ENCODE measurements at places on chromosomes 12 and 14. TPM values are rescaled to one million over a fixed set of nuclear protein-coding genes. Genes with fewer than 3 reads are reported as not detected.
A peak's percentile ranks its signal among the peaks of the same experiment; 100 is the strongest.

GRCh38 chr14:80973931-80974641 lies 18.7 kb downstream of the TSHR start:
- no peak overlapping the region for H3K4me3 ChIP-seq
- H3K27ac ChIP-seq: no peak overlapping the region
- no peak for DNase-seq
- no peaks in the 10 kb centered on the region for H3K4me1 ChIP-seq

DNA sequence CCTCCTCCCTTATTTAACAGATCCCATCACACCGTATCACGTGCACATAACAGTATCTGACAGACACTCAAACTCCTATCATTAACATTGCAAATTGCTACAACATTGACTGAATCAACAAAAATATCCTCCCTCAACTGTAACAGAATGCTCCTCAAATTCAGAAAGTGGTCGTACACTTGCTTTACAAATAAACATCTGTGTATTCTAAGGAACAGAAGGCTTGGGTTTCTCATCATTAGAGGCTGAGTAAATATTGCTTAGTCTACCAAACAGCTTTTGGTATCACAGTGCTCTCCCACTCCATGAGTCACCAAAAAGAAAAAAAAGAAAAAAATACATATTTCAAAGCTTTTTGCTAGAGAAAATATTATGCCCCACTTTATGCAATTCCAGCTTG lies 23.9 kb downstream of the FERMT2 start:
- no peak for DNase-seq
- no peak overlapping the region for H3K4me3 ChIP-seq
- H3K27ac ChIP-seq: peak overlapping the region; percentile 46
- H3K27me3 ChIP-seq: no peaks in the 10 kb centered on the region

PRB2 gene
- total RNA-seq: not detected

INF2 gene
- total RNA-seq: 52.4 TPM

DNA sequence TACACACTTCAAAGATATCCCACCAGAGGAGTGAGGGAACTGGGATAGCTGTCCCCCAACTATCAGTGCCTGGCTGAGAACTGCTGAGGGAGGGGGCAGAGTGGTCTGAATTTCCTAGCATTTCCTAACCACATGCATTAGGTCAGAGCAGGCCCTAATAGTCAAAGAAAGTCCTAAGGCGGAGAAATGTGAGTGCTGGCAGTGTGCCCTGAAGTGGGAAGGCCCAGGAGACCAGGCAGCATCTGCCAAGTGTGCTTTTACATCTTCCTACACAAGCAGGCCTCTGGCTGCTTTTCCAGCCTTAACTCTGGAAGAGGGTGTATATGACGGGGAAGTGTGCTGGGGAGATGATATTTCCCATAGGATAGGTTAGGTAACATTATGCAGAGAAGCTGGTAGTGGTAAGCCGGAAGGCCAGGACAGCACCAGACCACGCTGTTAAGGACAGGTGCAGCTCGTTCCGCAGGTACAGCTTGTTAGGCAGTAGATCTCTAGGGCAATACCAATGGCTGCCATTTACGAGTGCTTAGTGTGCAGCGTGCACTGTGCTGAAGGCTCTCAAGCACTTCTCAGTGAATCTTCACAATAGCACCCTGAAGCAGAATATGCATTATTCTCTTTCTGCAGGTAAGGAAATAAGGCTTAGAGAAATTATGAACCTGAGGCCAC lies 9.1 kb upstream of the CCDC198 start:
- H3K27me3 ChIP-seq: no peaks in the 10 kb centered on the region
- peaks cover 10% of the 10 kb centered on the region for H3K4me1 ChIP-seq
- no peak overlapping the region for H3K4me3 ChIP-seq
- no peak overlapping the region for H3K27ac ChIP-seq

RTN1 gene
- 4.3 TPM for total RNA-seq

GPR68 gene
- 0.35 TPM for total RNA-seq

- no peaks in the 10 kb centered on the region for H3K27me3 ChIP-seq
- H3K4me1 ChIP-seq: no peaks in the 10 kb centered on the region
- no peak for DNase-seq
- no peak overlapping the region for H3K27ac ChIP-seq
- no peaks in the 10 kb centered on the region for H3K36me3 ChIP-seq
Measured at GRCh38 chr12:122951406-122951805, 14.9 kb downstream of the ABCB9 start.

INHBE gene
- total RNA-seq: 29.0 TPM

DNA sequence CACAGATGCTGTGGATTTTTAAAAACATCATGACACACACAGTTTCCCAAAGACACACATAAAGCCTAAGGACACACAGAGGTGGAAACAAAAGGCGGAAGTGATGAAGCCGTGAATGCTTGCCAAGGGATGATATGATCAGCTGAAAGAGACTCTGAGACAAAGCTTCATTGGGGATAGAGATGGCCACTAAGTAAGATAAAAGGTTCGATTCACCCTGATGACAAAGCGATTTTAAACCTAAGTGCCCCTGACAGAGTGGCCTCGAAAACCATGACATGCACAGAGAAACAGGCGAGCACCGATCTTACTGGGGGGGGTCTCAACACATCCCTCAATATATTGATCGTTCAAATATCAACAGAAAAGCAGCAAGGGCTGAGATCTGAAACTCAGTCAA lies 20.3 kb upstream of the EIF5 start:
- H3K27me3 ChIP-seq: no peaks in the 10 kb centered on the region
- no peak for DNase-seq
- peaks cover 21% of the 10 kb centered on the region for H3K4me1 ChIP-seq
- H3K36me3 ChIP-seq: no peaks in the 10 kb centered on the region
- H3K27ac ChIP-seq: no peak overlapping the region
- no peak overlapping the region for H3K4me3 ChIP-seq

DNA sequence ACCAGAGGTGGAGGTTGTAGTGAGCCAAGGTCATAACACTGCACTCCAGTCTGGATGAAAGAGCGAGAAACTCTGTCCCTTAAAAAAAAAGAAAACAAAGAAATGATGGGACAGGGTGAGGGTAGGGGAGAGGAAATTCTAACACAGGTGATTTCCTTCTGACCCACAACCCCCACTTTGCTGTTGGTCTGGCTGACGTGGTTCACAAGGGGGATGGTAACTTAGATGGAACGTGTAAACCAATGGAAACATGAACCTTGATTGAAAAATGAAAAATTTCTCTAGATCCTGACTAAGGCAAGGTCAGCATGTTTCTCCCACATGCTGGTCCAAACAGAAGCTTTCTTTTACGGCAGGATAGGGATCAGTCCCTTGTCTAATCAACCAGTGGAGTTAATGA lies 15.8 kb upstream of the RIOX1 start:
- DNase-seq: no peak
- H3K27me3 ChIP-seq: no peaks in the 10 kb centered on the region
- H3K27ac ChIP-seq: no peak overlapping the region
- H3K4me3 ChIP-seq: no peak overlapping the region
- no peaks in the 10 kb centered on the region for H3K4me1 ChIP-seq

UNC79 gene
- 3.6 TPM for total RNA-seq

- DNase-seq: no peak
- peak overlapping the region; percentile 42 for H3K27ac ChIP-seq
- H3K4me3 ChIP-seq: no peak overlapping the region
- H3K36me3 ChIP-seq: peaks cover 4% of the 10 kb centered on the region
Measured at GRCh38 chr12:51372021-51372420, 19.2 kb downstream of the GALNT6 start.
